ENCODE measurements at places on chromosomes 1 and 21.
A peak's percentile ranks its signal among the peaks of the same experiment; 100 is the strongest.

GRCh38 chr1:45365051-45365450 lies 24.8 kb upstream of the MUTYH start:
- DNase-seq = no peak

GRCh38 chr1:162214202-162214601 lies 144.7 kb downstream of the NOS1AP start:
- DNase-seq = no peak

GRCh38 chr1:37474697-37475379 lies 458 bp downstream of the ZC3H12A start:
- no peak for DNase-seq

DNA sequence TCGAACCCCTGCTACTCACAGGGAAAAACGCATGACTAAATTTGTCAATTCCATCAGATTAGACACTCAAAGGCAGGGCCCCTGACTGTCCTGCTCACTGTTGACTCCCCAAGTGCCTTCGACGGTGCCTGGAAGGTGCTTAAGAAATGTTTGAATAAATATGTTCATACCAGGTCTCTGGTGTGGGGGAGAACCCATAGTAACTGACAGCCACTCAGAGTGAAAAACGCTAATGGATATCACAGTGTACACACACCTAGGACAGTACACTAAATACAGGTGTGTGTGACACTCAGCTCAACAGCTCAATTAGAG lies 39.7 kb upstream of the WASF2 start:
- no peak for DNase-seq

- no peak for DNase-seq
These were observed 636.3 kb downstream of the LTN1 start for GRCh38 chr21:28356422-28356821.

DNA sequence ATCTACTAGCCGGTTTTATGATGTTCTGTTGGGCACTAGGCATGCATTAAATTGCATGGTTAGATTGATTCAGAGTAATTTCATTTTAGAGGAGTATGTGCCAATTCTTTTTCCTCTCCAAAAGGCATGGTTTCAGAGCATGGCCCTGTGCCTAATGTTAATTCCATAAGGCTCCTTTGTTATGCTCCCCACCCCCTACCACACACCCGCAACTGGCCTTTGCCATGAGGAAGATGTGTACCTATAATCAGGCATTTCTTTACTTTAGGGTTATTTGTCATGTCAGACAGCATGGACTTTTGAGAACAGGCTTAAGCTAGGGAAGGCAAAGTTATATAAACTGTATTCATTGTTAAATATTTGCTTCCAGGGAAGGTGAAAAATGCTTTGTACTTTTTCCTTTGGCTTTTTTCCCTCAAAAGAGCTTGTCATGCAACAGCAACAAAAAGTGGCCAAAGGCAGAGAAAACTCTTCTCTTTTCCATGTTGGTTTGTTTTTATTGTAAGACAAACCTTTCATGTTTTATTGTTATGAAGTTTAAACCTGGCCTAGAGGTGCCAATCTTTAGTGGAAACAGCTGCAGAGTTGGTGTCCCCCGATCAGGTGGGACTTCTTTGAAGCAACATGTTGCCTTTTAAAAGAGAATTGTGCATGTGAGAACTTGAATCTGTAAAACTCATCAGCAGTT lies 24.3 kb upstream of the NBL1 start:
- no peak for DNase-seq

DNA sequence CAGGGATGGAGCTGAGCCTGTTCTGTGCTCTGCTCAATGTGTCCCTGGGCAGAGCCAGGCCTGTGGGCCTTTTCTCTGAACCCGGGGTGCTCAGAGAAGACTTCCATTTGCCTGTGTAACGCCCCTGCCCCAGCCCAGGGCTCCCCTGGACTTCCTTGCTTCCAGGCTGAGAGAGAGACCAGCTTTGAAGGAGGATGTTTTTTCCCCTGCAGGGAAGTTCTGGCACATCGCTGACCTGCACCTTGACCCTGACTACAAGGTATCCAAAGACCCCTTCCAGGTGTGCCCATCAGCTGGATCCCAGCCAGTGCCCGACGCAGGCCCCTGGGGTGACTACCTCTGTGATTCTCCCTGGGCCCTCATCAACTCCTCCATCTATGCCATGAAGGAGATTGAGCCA lies 10.2 kb downstream of the SMPDL3B start:
- no peak for DNase-seq

DNA sequence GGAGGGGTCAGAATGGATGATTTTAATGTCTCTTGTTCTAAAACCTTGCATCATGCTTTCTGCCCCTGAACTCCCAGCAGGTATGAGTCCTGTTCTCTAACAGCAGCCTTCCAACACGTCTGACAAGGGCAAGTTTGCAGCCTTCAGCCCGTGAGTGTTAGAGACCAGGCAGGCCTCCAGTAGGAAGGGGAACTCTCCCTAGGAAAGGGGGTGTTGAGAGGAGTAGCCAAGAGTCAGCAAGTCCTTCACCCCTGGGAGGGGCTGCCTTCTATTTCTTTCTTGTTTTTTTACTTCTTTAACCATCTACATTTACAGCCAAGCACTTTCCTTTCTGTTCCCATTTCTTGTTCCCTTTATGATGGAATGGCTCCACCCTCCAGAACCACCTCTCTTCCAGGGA lies 14.2 kb downstream of the BATF3 start:
- no peak for DNase-seq

- DNase-seq = no peak
These were observed 118.5 kb downstream of the LRRC40 start for GRCh38 chr1:70086897-70087296.

DNA sequence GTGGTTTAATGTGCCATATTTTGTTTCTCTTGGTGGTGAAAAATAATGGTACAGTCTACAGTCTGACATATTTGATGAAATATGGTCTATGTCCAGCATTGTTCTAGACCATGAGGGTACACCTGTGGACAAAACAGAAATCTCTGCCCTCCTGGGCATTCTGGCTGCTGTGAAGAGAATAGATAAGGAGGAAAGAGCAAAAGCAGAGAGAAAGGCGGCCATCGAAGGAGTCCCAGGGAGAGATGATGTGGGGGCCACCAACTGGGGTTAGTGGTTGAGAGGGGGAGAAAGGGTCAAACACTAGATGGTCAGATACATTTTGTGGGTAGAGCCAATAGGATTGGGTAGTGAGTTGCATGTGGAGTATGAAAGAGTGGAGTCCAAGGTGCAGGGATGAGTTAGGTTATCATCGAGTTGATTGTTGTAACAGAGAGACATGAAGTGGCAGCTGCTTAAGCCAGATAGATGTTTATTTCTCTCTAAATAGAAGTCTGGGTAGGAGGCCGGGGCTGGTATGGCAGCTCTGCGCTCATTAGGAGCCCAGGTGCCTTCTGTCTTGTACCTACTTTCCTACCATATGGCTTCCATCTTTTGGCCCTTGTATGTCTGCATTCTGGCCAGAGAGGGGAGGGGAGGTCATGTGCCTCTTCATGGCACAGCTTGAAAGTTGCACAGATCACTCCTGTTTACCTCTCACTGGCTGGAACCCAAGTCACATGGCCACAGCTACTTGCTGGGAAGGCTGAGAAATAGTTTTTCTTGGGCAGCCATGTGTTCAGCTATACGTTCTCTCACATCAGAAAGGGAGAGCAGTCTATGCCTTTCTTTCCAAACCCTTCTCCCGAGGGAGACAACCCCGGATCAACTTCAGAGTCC lies 13.0 kb downstream of the UBE4B start:
- DNase-seq = peak; percentile 70

GRCh38 chr1:201990427-201990826 lies 8.0 kb downstream of the RNPEP start:
- no peak for DNase-seq

- no peak for DNase-seq
These were observed 626.1 kb downstream of the PTPRC start for GRCh38 chr1:199264911-199265310.

GRCh38 chr1:93690921-93691789 lies 9.5 kb upstream of the BCAR3 start:
- DNase-seq = no peak

- peak; percentile 39 for DNase-seq
These were observed 12.9 kb upstream of the PHLDA3 start for GRCh38 chr1:201481761-201482493.

DNA sequence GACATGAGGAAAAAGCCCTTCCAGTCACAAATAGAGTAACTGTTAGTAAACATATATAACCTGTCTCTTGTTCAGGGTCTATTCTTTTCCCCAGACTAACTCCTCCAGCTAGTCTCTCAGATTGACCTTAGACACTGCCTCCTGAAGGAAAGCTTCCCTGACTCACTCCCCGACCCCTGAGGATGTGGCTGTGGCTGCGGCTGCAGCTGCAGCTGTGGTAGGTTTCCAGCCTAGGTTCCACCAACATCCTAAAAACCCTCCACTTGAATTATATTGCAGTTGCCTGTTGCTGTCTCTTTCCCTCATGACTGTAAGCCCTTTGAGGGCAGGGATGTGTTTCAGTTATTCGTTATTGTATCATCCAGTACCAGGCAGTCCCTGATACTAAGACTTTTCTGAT lies 132.9 kb upstream of the C1orf21 start:
- DNase-seq = no peak

DNA sequence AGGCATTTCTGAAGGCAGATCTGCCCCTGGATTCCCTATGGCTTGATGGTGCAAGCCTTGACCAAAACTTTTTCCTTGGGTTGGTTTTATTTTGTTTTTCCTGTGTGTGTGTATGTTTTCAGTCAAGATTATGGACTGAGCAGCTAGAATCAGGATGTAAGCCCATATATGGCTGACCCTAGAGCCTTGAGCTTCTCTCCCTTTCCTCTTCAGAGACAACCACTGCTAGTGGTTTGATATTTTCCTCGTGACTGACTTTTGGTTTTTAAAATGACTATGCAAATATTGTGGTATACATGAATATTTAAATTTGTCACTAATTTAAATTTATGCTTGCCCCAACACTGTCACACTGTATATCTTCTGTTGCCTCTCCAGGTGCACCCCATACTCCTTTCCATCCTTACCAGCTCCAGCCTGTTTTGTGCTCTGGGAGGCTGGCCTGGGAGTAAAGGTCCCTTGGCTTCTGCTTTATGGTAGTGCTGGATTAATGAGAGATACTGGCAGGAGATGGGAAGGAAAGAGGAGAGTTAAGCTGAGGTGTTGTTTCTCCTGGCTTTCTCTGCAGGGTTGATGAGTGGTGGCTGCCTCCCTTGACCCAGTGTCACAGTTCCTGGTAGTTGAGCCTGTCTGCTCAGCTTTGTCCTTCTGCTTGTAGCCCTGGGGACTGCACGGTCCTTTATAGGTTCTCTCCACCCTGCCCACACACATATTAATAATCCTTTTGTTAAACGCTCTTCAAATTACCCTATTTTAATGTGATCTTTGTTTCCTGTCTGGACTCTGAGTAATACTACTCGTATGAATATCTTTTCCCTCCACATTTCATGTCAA lies 44.4 kb downstream of the RWDD3 start:
- DNase-seq = no peak

DNA sequence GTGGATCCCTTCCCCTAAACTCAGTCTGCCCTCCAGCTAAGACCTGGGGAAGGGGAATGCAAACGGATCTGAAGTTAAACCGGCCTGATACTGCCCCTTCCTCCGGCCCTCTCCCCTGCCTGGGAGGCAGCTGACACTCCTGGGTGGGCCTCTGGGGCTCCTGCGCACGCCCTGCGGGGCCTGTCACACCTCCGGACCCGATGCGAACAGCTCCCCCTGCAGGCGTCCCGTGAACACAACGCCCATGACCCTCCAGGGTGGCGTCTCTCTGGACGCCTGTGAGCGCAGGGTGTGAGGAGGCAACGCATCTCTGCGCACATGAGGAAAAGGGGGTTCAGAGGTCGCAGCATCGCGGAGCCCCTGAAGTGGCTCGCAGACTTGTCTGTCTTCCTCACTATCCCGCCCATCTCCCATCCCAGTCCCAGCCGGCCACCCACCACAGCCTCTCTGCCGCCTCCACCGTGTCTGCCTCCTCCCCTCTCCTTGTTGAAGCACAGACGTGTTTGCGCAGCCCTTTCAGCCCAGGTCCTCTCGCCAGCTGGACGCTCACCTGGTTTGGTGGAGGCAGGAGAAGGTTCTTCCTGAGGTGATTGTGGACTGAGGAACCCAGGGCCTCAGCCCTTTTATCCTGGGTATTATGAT lies 421 bp upstream of the LCE3A start:
- no peak for DNase-seq

DNA sequence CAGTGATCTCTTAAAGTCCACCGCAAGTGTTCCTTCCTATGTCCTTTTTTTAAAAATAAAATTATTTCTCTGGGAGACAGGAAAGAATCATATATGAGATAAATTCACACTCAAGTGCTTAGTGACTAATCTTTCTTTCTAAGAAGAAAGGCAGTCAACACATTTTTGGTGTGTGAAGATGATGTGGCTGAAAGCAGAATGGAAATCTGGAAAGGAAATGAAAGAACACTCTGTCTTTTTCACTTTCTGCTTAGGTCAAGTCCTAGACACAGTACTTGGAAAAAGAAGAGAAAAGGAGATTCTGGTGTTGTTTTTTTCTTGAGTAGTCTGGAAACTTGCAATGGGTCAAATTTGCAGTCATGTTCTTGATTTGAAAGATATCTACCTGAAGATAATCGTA lies 45.5 kb upstream of the PRRX1 start:
- DNase-seq = no peak

- DNase-seq = no peak
These were observed 526.4 kb upstream of the CAMK1G start for GRCh38 chr1:209057083-209057482.

DNA sequence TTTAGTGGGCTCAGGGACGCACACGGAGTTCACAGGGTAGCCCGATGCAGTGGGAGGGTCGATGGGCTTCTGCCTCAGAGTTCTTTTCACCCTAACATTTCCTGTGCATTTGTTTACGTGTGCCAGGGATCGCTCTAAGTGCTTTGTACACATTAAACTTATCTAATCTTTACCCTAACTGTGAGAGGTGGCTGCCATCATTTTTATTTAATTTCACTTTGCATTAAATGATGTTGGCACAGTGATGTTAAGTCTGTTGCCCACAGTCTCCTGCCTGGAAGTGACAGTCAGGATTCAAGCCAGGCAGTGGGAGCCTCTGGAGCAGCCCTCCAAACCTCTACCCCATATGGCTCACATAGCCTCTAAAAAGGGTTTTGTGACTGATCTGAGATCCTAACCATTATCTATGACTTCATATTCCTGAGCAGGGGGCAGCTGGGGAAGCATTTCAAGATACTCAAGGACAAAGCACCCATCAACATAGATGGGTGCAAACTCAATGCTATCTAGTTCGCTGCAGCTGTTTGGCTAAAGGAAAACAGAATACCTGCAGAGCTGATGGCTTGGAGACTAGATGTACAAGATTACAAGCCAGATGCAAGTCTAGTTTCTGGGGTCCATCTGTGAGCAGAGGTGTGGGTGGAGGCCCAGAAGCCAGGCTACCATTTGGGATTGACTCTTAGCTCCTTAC lies 303.8 kb downstream of the DISC1 start:
- no peak for DNase-seq

DNA sequence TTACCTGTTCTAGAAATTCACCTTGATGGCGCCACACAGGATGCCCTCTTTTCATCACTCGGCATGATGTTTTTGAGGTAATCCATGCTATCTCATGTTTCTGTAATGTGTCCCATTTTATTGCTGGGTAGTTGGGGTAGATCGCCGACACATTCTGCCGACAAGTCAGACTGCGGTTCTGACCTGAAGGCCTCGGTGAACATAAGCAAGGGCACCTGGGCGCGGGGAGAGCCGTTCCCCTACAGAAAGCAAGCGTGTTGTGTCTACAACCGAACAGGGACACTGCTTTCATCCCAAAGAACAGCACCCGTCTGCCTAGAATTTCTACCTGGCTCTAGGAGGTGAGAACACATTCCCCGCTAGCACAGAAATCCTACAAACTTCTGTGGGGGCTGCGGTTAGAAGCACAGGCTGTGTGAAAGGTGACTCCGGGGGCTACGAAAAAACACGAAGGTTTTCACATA lies 149.2 kb downstream of the PPIAL4G start:
- no peak for DNase-seq
